ENCODE measurements at places on chromosomes 3 and 15.

DNA sequence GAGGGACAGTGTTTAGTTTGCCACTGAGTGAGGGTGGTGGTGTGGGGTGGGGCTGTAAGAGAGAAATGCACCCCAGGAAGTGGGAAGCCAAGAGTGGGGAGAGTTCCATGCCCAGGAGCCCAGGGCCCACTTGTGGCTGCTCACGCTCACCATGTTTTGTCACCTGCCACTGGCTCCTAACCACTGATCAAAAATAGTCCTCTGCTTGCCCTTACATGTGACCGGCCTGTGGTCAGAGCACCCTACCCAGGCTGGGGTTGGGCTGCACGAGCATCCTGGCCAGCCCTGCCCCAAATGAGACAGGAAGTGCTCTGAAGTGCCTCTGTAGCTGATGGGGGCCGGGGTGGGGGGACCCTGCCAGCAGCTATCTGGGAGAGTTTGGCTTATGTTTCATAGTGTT is 216.3 kb downstream of the RPLP1 start:
- DNase-seq, result no peak

DNA sequence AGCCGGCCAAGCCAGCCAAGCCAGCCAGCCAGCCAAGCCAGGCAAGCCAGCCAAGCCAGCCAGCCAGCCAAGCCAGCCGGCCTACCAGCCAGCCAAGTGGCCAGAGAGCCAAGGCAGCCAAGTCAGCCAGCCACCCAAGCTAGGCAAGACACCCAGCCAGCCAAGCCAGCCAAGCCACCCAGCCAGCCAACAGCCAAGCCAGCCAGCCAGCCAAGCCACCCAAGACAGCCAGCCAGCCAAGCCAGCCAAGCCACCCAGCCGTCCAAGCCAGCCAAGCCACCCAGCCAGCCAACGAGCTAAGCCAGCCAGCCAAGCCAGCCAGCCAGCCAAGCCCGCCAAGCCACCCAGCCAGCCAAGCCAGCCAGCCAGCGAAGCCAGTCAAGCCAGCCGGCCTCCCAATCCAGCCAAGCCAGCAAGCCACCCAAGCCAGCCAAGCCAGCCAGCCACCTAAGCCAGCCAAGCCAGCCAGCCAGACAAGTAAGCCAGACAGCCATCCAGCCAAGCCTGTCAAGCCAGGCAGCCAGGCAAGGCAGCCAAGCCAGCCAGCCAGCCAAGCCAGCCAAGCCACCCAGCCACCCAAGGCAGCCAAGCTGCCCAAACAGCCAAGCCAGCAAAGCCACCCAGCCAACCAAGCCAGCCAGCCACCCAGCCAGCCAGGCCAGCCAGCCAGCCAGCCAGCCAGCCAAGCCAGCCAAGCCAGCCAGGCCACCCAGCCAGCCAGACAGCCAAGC is 200.5 kb downstream of the GOLGA6L6 start:
- DNase-seq, result no peak

DNA sequence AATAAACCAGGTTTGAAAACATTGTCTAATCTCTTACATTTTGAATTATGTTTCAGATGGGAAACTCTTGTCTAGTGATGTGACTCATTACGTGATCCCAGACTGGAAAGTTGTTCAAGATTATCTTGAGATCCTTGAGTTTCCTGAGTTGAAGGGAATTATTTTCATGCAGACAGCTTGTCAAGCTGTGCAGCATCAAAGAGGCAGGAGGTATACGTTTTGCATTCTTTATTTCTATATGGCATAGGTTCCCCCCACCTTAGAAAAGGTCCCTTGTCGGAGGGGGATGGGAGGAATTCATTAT is 1.5 kb downstream of the DIS3L start:
- no peak for DNase-seq

GRCh38 chr3:71372911-71373637 is 210.5 kb downstream of the FOXP1 start:
- DNase-seq, result no peak

GRCh38 chr3:150911771-150912170 is 6.5 kb upstream of the MINDY4B start:
- no peak for DNase-seq

- no peak for DNase-seq
Observed at GRCh38 chr3:190644766-190645165, 130.9 kb downstream of the IL1RAP start.

GRCh38 chr3:120469440-120469839 is 18.6 kb upstream of the FSTL1 start:
- DNase-seq, result no peak

GRCh38 chr3:143192193-143192592 is 72.6 kb downstream of the CHST2 start:
- DNase-seq, result no peak

- DNase-seq, result no peak
Observed at GRCh38 chr15:58842713-58843396, 71.8 kb downstream of the MINDY2 start.

DNA sequence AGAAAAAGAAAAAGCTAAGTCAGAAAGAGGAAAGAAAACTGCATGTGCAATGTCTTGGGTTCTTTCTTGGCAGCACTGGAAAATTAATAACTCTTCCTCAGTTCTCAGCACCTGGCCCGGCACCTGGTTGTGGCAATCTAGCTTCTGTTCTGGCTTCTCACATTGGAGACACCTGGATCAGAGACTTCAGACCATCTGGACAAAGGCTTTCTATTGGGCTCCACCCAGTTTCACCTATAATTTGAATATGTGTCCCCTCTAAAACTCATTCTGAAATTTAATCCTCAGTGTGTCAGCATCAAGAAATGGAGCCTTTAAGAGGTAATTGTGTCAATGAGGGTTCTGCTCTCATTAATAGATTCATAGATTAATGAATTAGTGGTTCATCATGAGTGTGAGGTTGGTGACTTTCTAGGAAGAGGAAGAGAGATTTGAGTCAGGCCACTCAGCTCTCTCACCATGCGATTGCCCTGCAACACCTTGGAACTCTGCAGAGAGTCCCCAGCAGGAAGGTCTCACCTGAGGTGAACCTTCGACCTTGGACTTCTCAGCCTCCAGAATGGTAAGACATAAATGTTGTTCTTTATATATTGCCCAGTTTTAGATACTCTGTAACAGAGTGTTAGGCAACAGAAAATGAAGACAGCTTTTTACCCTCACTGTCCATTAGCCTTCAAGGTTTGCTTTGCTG is 679.9 kb downstream of the NTRK3 start:
- no peak for DNase-seq

DNA sequence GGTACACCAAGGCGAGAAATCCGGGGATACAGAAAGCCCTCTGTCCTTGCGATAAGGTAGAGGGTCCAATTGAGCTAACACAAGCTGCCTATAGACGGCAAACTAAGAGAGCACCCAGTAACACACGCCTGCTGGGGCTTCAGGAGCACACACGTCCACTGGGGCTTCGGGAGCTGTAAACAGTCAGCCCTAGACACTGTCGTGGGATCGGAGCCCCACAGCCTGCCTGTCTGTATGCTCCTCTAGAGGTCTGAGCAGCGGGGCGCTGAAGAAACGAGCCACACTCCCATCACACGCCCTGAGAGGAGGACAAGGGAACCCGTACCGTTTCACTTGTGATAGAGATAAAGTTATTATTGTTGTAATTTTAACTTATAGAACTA is 486 bp downstream of the SAMMSON start:
- DNase-seq, result no peak

GRCh38 chr3:61343543-61343942 is 92.3 kb upstream of the FHIT start:
- DNase-seq, result no peak

GRCh38 chr3:135980343-135980742 is 14.8 kb downstream of the PPP2R3A start:
- DNase-seq, result no peak

GRCh38 chr3:29332195-29332637 is 51.3 kb downstream of the RBMS3 start:
- no peak for DNase-seq

- no peak for DNase-seq
Observed at GRCh38 chr15:70478251-70478990, 284.9 kb downstream of the UACA start.

- no peak for DNase-seq
Observed at GRCh38 chr3:138186221-138186620, 880 bp upstream of the ARMC8 start.

- no peak for DNase-seq
Observed at GRCh38 chr3:38150780-38151528, 12.5 kb downstream of the MYD88 start.

- DNase-seq, result no peak
Observed at GRCh38 chr3:192090586-192090985, 629.6 kb downstream of the PYDC2 start.

DNA sequence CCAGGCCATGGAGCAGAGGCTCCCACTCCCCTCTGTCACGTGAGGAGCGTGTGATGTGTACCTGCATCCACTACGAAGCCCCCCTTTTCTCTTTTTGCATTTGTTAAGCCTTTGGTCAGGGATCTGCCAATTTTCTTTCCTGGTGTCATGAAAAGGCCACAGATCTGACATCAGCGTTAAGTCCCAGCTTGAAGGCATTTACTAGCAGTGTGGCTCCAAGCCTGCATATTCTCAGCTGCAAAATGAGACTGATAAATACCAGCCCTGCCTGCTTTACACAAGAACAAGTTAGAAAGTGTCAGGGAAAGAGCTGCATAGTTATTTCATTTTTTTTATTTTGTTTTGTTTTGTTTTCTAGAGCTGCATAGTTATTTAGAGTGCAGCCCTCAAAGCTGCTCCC is 2.3 kb upstream of the ANKRD63 start:
- DNase-seq, result no peak

GRCh38 chr3:46979958-46980497 is 562 bp downstream of the NBEAL2 start:
- DNase-seq, result no peak

GRCh38 chr3:153029350-153029749 is 132.7 kb upstream of the RAP2B start:
- no peak for DNase-seq

- DNase-seq, result no peak
Observed at GRCh38 chr3:192904632-192905289, 12.9 kb downstream of the MB21D2 start.

GRCh38 chr3:63364495-63364894 is 86.4 kb downstream of the SYNPR start:
- DNase-seq, result no peak

DNA sequence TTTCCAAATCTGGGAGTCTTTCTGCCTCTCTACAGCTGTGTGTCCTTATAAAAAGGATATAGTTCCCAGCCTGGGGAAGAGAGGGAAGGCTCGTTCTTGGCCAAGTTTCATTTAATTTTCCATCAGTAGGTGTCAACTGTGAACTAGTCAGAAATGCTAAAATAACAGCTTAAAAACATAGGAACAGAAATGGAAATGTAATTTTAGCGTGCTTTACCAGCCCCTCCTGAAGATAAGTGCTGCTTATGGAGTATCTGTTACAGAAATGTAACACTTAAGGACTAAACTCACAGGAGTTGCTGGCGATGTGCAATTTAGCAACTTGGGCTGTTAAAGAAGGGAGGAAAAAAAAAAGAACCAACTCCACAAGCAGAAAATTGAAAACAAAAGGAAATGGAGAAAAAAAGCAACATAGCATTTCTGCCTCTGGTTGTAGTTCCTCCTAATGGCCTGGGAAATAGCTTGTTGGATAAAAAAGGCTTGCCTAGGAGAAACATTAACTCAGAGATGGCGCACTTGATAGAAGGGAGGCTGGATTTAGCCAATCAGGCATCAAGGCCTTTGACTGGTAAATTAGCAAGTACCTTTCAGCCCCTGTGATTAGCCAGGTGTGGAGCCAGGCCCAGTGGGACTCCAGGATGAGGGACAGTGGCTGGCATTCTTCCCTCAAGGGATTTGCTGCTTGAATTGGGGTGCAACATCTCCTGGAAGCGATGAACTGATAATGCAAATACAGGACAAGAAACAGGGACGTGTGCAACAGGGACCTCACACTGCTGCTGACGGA is 84.3 kb downstream of the RPLP1 start:
- DNase-seq, result no peak

- no peak for DNase-seq
Observed at GRCh38 chr3:139718415-139718814, 40.6 kb upstream of the NMNAT3 start.

- DNase-seq, result no peak
Observed at GRCh38 chr3:15310491-15311370, 21.7 kb downstream of the SH3BP5 start.

- DNase-seq, result no peak
Observed at GRCh38 chr3:67067251-67067650, 69.1 kb downstream of the KBTBD8 start.

DNA sequence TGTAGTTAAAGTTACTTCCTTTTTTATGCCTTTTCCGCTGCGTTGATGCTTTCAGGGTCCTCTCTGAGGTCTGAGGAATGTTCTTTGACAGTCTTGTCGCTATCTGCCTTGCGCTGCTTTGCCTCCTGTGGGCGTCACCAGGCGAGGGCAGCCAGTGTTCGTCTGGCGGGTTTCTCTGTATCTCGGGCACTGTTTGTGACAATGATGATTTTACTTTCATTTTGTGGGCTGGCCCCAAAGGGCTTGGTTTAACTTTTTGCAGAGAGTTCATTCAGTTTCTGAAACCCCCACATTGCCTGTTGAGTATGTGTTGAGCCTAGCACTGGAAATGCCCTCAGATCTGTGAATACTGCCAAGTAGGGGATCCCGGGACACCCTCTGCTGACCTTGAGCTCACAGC is 24.6 kb upstream of the SACM1L start:
- DNase-seq, result no peak

DNA sequence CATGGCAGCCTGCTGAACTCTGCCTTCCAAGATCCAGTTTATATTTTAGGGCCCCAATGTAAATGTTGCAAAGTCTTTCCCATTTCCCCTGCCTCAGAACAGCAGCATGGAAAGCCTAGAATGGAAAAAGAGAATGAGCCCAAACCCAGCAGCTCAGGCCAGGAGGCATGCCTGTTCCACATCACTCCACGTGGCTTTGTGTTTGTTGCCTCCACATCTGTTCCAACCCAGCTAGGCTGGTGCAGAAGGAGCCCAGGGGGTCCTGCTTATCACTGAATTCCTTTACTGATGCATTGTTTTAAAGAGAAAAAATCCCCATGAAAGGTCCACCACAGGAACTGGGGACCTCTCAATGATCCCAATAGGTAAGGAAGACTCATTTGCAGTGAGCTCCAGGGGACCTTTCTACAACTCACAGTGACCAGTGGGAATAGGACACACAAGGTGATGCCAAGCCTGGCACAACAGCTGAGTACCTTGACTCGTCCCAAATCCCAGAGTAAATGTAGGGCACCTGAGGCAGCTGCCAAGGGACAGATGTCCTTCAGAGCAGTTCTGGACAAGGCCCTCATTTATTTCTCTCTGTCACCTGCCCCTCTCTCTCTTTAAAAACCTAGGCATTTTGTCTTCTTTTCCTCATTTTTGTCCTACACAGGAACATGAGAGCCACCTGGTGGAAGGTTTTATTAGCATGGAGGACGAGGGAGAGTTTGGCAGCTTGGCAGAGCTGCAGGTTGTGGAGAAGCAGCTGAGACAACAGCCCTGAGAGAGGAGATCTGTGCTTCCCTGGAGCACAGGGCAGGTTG is 41.7 kb upstream of the ADAMTS17 start:
- no peak for DNase-seq

DNA sequence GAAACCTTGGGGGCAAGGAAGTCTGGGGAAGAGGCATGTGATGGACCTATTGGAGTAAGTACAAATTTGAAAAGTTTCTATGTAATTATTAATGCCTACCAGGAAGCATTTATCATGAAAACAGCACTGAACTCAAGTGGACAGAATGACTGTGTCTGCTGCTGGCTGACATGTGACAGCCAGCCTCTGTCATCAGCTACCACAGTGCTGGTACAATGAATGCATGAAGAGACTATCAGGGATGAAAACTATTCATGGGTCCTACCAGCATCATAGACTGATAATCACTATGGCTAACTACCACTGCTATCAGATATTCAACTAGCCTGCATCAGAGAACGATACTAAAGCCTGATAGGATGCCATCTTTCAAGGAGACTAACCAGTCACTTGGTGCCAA is 193.5 kb downstream of the RAP2B start:
- DNase-seq, result no peak

- no peak for DNase-seq
Observed at GRCh38 chr3:78970656-78971055, 797.1 kb downstream of the ROBO1 start.
